ENCODE measurements at places on chromosomes 1 and 21.

DNA sequence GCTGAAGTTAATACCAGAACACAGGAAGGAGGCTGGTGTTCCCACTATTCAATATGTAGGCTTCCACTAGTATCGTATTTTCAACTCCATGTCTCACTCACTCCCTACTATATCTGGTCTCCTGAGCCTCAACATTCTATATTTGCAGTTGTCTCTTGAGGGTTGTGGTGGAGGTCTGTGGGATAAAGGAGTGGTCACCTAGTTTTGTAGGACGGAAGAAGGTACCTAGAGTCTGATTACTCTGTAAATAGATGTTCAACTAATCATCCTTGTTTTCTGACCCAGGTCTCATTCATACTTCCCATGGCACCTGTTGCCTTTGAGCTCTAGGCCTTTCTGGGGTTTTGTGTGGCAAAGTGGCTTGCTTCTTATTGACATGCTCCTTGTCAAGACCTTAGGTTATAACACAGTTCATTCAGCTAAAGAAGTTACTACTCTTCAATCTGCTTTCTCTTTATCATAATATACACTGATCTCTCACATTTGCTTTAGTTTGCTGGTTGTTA is 18.1 kb downstream of the IFT25 start:
- no peak for DNase-seq

DNA sequence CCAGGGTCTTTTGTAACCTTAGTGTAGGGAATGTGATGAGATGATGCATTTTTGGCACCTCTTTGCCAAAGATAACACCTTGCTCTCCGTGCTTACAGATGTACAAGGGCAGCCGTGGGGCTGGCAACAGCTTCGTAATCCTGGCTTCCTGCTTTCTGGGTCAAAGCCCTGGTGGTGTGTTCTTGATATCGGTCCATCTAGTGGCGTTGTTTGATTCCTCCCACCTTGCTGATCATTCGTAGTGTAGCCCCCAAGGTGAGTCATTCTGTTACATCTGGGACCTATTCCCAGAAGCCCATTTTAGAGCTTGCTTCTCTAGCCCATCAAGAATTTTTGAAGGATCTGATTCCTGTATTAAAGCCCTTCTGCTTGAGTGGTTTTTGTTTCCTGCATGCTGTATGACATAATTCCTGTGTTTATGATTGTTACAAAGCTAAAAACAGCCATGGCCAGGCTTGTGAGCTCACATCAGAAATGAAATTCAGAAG is 7.0 kb upstream of the CCT8 start:
- DNase-seq, result no peak

GRCh38 chr21:29007810-29008209 is 11.3 kb downstream of the RWDD2B start:
- DNase-seq, result no peak

GRCh38 chr1:214154596-214155292 is 126.2 kb upstream of the SMYD2 start:
- DNase-seq, result no peak

DNA sequence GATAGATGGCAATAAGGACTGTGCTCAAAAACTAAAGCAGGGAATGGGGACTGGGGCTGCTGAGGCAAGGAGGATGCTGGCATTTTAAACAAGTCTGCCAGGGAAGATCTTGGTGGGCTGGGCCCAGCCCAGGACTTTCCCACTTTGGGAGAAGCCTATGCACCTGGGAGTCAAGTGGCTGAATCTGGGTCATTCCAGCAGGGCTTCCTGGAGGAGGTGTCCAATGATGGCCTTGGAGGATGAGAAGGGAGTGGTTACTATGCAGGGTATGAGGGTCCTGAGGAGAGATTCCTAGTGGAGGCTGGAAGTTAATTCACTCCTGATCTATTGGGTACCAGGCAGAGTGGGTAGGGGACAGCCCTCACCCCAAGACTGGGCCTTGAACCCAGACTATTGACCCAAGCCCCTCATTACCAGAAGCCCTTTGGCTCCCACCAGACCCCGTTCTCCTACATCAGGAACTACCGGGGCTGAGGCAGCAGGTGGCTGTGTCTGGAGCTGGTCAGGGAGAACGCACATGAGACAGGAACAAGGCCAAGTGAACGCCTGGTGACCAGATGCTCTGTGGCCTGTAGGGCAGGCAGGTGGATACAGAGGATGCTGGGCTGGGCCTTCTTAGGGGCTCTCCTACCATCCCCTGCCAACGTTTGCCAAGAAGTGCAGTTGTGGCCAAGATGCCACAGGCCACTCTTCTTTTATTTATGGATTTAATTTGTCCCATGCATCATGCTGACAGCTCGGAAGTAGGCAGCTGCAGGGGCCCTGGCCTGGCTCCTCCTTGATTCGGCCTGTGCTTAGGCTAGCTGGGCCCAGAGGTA is 18.3 kb upstream of the LRP8 start:
- DNase-seq, result no peak

DNA sequence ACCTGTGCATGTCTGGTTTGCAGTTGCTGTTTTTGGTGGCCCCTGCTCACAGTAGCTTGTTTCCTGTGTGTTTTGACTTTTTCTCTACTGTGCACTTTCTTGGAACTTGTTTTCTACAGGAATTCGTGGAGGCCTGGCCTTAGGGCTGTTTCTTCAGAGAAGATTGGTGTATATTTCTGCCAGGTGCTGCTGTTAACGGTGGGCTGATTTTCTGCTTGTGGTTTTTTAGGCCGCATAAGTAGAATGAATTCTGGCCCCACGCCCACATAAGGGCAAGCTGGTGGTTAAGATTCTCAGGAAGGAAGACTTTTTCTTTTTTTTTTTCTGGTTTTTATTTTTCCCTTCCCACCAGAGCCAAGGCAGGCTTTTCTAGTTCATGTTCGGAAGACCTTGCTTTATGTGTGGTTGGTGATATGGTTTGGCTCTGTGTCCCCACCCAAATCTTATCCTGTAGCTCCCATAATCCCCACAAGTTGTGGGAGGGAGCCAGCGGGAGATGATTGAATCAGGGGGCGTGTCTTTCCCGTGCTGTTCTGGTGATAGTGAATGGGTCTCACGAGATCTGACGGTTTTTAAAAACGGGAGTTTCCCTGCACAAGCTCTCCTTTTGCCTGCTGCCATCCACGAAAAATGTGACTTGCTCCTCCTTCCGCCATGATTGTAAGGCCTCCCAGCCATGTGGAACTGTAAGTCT is 71.5 kb upstream of the DISP3 start:
- no peak for DNase-seq

DNA sequence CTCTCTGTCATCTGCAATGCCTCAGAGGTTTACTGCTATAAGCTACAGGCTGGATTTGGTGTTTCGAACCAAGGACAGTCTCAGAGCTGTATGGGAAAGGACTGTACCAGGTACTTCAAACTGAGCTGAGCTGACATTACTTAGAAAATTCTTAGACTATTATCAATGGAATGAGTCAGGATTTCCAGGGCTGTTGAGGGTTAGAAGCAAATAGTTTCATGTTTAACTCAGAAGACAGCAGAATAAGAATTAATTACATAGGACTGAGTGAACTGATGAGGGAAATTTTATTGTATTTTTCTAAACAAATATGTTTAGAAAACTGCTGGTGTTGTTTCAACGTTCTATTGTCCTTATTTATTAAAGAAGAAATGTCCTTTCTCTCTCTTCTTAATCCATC is 74.3 kb upstream of the CAPZB start:
- DNase-seq, result no peak

- no peak for DNase-seq
Measured at GRCh38 chr1:151476083-151476482, 16.8 kb upstream of the POGZ start.

GRCh38 chr21:36749935-36750575 is 51.1 kb downstream of the SIM2 start:
- no peak for DNase-seq

DNA sequence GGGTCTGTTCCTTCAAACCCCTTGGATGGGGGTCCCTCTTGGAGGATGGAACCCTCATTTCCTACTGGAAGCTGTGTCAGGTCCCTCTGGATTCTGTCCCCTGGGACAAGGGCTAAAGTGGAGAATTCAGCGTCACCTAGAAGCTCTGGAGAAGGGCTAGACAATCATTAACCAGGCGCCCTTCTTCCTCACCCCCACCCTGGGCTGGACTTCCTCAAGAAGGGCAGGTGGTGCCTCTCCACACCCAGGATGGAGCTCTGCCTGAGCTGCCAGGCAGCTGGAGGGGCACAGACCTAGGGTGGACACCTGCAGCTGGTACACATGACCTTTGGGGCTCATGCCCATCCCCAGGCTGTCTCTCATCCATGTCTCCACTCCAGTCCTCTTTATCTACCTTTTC is 3.6 kb downstream of the CELF3 start:
- no peak for DNase-seq

GRCh38 chr1:181990728-181991127 is 70.8 kb downstream of the ZNF648 start:
- no peak for DNase-seq

Measured in COR-L47 (cell line).